ENCODE measurements at places on chromosomes 1 and 21.

- no peak for DNase-seq
Observed at GRCh38 chr1:112397841-112398240, 1.8 kb downstream of the CTTNBP2NL start.

DNA sequence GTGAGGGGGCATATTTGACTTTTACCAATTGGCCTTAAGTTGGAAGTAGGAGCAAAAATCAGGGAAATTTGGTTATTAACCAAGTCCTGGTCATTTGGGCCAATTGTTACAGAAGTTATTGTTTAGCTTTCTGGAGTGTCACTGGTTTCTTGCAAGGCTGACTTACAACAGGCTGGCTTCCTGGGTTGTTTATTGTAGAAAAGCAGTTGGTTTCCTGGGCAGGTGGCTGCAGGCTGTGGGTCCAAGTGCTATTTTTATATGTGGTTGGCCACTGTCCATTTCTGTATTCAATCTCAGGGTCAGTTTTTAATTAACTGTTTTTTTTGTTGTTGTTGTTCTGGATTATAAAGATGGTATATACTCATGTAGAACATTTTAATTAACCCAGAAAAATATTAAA, 174.1 kb downstream of the KCNJ6 start:
- no peak for DNase-seq

- DNase-seq: no peak
Observed at GRCh38 chr1:232982238-232982944, 32.0 kb downstream of the NTPCR start.

- DNase-seq: no peak
Observed at GRCh38 chr1:198771563-198772153, 132.8 kb downstream of the PTPRC start.

GRCh38 chr1:155499263-155499662, 63.3 kb downstream of the ASH1L start:
- no peak for DNase-seq
